ENCODE measurements at places on chromosomes 4 and X.

GRCh38 chr4:46249106-46249505 lies 125.3 kb upstream of the GABRG1 start:
- no peak for DNase-seq

DNA sequence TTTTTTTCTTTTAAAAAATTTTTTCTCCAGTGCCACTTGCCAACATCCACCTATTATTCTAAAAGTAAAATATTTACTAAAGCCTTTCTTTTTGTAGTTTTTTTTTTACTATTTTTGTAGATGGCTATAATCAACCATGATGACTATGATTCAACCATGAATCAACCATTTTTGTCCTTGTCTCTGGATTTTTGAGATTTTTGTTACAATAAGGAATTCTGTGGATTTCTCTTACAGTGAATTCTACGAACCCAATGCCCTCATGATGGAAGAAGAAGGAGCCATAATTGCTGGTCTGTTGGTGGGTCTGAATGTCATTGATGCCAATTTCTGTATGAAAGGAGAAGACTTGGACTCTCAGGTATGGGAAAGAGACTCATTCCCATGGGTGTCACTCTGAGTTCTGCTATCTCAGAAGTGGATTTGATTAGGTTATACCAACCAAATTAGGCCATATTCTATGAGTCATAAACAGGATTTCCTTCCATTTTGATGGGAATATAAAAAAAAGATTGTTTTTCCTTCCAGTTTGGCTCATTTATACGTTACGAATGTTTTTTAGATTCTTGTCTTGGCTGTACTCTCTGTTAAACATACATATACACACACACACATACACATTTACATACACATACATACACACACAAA lies 46.7 kb downstream of the RUFY3 start:
- DNase-seq = no peak

- DNase-seq = no peak
These were observed 11.7 kb downstream of the CFAP97 start for GRCh38 chr4:185192059-185192458.

DNA sequence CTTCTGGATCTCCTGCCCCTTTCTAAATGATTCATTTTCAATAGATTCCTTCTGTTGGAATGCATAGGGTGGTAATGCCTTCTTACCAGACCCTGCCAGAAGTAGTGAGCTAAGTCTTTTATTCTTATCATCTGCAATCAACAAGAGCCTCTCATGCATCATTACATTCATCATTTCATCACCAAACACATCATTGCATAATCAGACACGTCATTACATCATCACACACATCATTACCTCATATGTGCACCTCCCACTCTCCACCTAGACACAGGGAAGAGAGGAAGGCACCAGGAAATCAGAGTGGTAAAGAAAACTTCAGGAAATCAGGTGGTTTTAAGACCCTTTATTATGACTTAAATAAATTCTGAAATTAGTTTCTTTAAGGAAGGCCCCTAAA lies 45.0 kb downstream of the VCX2 start:
- DNase-seq = no peak

DNA sequence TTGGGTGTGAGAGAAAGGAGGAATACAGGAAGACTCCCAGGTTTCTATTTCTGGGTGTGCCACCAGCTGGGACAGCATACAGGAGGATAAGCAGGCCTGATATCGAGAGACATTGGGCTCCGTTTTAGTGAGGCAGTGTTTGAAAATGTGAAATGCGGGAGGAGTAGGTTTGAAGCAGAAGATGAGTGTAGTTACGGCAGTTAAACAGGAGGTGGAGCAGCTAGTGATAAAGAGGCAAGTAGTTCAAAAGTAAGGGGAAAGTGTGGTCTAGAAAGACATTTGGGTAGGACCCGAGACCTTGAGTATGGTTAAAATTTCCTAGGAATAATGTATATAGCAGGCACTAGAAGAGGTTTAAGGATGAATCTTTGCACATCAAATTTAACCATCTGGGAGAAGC lies 42.4 kb downstream of the DCUN1D4 start:
- DNase-seq = no peak

- DNase-seq = no peak
These were observed 355.1 kb downstream of the HS3ST1 start for GRCh38 chr4:11073621-11074051.

GRCh38 chrX:27086237-27086636 lies 376.9 kb downstream of the PPP4R3C start:
- DNase-seq = no peak

DNA sequence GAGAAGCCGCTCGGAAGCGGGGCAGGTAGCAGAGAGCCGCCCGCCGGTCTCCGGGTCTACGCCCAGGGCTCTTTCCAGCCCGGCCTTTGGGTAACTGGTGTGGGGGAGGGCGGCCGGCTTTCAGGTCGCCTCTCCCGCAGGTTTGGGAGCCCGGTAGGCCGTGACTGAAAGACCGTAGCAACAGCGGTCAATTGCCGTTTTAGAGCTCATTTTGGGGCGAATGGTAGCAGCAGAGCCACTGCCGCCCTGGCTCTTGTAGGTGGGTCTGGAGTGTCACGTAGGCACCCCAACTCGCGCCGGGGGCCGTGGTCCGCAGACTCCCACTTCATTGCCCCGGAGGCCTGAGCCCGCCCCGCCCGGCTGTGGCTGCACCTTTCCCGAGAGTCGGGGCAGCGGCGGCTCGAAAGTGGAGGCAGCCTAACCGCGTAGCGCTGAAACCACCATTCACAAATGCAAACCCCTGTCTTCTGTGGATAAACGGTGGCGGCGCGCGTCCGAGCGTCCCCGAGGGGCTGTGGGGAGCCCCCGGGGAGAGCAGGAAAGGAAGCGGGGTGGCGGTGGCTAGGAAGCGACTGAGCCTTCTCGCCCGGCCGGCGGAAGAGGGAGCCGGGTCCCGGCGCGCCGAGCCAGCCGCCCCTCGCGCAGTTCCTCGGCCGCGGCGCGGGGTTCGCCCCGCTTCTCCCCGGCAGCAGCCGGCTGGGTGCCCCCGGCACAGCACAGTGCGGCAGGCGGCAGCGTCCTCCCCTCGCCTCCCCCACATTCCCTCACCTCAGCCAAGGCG lies 2185.1 kb upstream of the TENM3 start:
- DNase-seq = peak; percentile 49

GRCh38 chr4:16857425-16857824 lies 41.0 kb downstream of the LDB2 start:
- DNase-seq = no peak

GRCh38 chr4:183499389-183499788 lies 5.5 kb upstream of the ING2 start:
- peak; percentile 36 for DNase-seq

DNA sequence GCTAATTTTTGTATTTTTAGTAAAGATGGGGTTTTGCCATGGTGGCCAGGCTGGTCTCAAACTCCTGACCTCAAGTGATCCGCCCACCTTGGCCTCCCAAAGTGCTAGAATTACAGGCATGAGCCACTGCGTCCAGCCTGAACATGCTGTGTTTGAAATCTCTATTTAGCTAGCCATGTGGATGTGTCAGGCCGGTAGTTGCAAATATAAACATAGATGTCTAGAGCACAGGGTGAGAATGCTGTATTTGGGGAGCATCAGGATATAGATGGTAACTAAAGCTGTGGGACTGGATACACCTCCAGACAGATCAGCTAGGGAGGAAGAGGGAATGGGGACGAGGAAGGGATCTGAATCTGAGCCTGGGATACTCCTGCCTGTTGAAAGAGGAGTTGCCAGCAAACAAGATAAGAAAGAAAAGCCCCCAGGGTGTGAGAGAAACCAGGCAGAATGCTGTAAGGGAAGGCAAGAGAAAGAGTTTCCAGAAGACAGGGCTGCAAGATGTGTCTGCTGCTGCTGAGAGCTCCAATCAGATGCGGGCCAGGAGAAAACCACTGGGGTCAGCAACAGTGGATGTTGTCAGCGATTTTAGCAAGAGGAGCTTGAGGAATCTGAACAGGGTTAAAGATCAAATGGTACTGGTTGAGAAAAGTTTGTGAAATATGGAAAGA lies 177.4 kb downstream of the PALLD start:
- no peak for DNase-seq

- no peak for DNase-seq
These were observed 15.9 kb upstream of the SEL1L3 start for GRCh38 chr4:25878676-25879075.

DNA sequence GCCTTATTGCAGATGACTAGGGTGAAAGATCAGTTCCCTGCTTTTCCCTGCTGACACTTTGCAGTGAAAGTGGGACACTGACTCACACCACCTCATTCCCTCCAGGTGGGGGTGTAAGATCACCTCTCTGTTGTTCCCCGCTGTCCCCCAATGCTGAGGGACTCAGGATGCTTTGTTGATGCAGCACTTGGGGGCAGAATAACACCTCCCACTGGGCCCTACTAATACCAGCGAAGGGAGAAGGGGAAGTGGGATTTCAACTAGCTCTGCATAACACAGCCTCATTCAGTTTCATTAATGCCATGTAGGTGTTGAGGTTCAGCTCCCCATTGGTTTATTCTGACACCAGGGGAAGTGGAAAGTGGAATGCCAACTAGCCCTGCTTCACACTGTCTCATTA lies 43.6 kb upstream of the IL1RAPL2 start:
- no peak for DNase-seq

DNA sequence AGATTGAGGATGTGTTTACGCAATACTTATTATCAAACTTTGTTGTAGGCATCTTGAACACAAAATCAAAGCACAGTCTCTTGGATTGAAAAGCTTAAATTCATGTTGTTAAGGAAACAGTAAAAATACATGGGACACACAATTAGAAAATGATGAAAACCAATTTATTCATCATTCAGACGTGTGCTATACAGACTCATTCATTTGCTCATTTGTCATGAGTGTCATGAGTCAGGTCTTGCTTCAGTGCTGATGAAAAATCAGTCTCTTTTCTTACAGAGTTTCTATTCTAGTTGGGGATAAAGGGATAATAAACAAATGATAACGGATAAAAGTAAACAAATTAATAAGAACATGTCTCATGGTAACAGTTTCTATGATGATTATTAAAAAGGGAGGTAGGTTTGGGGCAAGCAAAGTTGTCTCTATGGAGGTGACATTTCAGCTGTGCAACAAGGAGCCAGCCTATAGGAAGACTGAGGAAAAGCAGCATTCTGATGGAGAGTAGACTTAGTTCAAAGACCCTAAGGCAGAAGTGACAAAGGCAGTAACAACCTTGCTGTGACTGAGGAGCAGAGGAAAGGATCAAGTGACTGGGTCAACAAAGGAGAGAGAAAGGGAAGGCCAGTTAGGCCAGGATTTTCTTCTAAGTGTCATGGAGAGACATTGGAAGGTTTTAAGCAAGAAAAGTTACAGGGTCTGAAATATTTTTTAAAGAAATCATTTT lies 224.0 kb upstream of the HHIP start:
- no peak for DNase-seq

- no peak for DNase-seq
These were observed 276.5 kb upstream of the CTSO start for GRCh38 chr4:156230176-156230575.

DNA sequence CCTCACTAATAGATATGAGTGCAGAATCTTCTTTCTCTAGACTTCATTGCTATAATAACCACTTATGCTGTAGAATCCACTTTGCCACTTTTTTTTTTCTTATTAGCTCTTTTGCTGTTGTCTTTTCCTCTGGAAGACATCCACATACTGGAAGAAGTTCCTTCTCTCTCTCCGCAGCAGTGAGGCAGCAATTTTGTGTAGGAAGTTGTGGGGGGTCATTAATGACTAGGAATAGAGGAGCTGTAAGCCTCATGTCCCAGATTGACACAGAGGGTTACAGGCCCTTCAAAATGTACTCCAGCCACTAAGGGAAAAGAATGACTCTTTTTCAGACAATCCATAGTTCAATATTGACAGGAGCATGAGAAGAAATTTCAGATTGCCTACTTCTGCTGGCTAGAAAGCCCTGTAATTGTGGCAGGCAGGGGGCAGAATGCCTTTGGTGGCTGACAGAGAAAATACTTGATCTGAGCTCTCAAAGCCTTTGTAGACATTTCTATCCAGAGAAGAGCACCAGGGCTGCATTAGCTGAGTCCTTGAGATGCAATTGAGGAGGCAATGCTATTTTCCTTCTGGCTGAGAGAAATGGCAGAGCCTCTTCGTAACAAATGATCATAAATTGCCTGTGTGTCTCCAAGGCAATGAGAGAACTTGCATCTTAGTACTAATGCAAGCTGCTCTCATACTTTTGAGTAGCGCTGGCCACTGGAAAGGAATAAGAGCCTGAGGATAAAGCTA lies 856.2 kb downstream of the STIM2 start:
- DNase-seq = no peak

GRCh38 chr4:121788896-121789295 lies 12.2 kb upstream of the EXOSC9 start:
- no peak for DNase-seq

DNA sequence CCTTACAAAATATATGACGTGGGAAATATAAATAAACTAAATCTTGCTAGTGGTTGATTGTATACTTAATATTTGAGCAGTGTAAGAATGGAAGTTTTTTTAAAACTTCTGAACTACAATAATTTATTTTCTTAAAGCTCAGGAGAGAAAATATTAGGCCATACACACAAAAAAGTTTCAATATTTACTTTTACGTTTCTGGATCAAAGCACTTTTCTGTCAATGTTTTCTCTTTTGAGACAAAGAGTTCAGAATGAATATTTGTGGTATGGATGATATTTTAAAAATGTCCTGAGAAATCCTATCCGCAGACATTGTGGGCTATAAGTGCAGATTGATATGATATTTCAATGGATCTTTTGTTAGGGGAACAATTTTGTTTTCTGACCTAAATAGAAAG lies 109.9 kb downstream of the TLL1 start:
- no peak for DNase-seq

GRCh38 chrX:23742174-23742696 lies 841 bp downstream of the ACOT9 start:
- peak; percentile 25 for DNase-seq

DNA sequence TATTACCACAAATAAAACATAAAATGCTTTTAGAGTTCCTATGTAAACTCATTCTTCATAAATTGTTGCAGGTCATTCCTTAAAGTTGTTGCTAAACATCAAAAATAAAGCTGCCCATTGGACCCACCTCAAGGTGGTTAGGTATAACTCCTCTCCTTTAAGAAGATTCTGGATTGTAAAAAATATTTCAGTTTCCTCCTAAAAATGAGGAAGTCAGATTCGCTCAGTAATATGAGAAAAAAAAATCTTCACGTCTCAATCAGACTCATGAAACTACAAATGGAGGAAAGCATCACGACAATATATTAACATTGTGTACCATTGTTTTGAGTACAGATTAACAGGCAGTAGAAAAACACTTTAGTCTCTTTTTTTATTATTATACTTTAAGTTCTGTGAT lies 105.9 kb downstream of the DDX60 start:
- no peak for DNase-seq

DNA sequence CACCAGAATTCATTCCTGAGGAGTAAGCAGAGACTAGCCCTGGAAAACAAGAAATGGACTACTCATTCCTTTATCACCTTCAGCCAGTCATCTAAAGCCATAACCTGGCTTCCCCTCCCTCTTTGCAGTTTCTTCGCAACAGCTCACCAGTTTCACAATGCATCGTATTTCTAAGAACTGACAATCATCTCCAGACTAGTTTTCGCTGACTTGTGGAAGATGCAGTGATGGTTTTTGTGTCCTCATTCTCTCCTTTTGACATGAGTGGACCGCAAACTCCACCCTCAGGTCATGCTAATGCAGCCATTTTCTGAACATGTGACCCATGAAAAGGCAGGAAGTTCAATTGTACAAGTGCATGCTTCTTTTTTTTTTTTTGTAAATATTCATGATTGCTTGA lies 1203.5 kb downstream of the PCDH7 start:
- DNase-seq = no peak

Data from NCI-H1105 treated with DMSO at 0.1 percent for 48 hours (cell line).